NCI-H187 (cell line): ENCODE measurements at places on chromosomes 5 and 9.

GRCh38 chr5:169850409-169850808 lies 129.9 kb downstream of the INSYN2B start:
- no peak for DNase-seq

DNA sequence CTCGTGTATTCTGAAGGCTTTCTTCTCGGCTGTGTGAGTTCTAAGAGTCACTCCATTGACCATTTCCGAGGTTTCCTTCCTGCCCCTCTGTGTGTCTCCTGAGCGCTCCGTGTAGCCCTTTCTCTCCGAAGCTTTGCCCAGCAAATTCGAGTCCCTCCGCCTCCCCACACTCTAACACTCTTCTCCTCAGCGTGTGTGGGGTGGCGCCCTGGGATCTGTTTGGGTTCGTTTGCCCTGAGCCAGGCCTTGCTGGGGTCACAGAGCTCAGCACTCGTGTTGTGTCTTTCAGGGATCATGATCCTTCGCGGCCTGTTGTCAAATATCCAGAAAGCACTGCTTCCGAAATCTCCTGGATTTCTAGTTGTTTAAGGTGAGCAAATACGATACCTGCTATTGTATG lies 5.6 kb upstream of the PAEP start:
- DNase-seq = no peak

- DNase-seq = no peak
Measured at GRCh38 chr5:164998142-164998541, 1492.7 kb downstream of the MAT2B start.

DNA sequence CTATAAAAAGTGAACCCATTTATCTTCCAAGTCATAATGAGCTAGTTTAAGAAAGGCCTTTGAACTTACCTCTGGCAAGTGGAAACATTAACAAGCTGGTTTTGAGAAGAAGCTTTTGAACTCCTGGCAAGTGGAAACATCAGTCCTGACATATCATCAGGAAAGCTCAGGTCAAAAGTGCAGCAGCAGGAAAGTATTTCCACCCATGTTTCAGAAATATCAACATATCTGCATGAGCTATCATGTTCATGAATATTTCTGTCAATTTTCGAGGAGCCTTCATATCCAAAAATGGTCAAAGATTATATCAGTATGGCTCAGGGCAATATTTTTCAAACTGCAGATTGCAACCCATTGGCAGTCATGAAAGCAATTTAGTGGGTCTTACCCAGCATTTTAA lies 133.9 kb downstream of the PLK2 start:
- no peak for DNase-seq

DNA sequence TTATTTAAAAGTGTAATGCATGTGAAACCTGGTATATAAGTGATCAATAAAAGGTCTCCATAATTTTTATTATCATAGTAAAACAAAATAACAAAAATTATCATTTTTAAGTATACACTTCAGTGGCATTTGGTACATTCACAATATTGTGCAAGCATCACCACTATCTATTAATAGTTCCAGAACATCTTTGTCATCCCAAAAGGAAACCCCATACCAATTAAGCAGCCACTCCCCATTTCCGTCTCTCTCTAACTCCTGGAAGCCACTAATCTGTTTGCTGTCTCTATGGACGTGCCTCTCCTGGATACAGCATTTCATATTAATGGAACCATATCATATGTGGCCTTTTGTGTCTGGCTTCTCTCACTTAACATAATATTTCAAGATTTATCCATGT lies 7.6 kb downstream of the OLFML2A start:
- DNase-seq = no peak

DNA sequence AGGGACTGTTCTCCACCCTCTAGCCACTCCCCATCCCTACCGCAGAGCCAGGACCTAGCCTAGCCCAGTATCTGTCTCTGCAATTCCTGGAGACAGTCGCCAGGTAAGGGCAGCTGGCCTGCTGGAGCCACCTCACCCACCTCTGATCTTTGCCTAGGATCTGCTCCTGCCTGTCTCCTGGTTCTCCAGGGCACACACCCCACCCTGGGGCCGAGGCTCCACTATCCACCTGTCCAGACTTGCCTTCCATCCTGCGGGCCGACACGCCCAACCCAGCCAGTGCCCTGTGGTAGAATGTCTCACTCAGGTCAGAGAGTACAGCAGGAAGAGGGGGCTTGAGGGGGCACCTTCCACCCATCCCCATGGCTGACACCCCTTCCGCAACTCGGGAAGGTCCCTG lies 15.7 kb upstream of the AQP7 start:
- no peak for DNase-seq

GRCh38 chr9:28538132-28538531 lies 964.9 kb upstream of the C9orf72 start:
- DNase-seq = no peak

DNA sequence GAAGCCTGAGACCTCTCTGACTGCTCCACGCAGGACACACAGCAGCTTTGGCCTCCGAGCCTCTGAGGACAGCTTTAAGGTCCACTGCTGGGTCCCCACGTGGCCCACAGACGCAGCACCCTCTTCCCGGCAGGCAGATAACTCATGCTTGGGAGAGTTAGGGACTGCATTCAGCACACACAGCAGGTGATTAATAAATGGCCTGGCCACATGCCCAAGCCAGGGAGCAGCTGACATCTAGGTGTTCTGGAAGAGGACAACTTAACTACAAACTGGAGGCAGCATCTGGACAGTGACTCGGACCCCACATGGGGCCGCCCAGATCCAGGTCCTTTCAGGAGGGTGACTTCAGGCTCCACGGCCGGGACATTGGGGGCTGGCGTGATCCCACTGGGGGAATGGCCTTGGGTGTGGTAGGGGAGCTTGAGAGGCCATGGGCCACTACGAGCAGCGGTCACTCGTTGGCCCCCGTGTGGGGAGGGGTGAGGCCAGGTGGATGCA lies 11.3 kb downstream of the NINJ1 start:
- no peak for DNase-seq

GRCh38 chr5:174148721-174149120 lies 103.2 kb downstream of the NSG2 start:
- no peak for DNase-seq

GRCh38 chr5:85906460-85906859 lies 711.3 kb upstream of the COX7C start:
- DNase-seq = no peak

GRCh38 chr5:64040490-64040889 lies 78.2 kb upstream of the HTR1A start:
- DNase-seq = no peak

DNA sequence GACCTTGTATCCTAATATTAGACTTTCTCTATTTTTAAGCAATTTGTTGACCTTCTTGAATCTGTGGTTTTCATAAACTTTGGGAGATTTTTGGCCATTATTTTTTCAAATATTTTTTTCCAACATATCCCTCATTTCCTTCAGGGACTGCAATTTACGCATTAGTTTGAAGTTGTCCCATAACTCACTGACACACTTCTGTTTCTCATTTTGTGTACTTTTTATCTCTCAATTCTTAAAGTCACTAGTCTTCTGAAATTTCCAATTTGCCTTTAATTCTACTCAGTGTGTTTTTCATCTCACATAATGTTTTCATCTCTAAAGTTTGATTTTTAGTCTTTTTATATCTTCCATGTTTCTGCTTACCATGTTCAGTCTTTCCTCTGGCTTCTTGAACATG lies 356.8 kb downstream of the RAB3C start:
- DNase-seq = no peak

- DNase-seq = no peak
Measured at GRCh38 chr9:6214434-6214833, 1.2 kb upstream of the IL33 start.

- DNase-seq = no peak
Measured at GRCh38 chr5:125550274-125550673, 803.8 kb upstream of the ZNF608 start.

GRCh38 chr9:101995231-101995630 lies 256.8 kb upstream of the GRIN3A start:
- no peak for DNase-seq

DNA sequence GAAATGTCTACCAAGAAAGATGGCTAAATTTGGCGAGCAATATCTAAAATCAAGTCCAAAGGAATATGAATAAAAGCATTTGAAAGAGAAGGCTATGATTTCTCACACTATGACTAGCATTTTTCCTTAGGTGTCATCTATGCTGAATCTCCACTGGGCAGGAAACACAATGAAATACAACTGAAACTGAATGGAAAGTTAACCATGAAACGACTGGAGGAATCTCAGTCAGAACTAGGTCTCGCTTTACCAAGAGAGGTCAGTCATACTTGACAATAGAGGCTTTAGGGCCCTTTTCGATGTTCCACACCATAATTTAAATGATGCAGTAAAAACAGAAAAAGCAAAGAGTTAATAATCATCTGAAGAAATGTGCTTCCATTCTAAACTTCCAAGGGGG lies 339.0 kb downstream of the PDE4D start:
- DNase-seq = no peak

DNA sequence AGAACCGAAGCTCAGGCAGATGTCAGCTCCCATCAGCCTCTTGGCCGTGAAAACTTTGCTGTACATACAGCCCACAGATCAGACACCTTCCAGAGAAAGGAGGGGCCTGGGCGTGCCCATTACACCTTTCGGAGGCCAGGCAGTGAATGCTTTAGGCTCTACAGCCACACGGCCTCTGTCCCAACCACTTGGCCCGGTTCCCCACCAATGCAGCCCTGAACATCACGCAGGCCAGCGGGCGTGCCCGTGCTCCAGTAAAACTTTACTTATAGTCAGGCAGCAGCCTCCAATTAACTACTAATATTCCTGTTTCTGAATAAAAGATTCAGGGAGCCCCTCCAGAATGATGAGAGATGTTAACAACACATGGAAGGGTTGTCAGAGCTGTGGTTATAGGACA lies 23.9 kb downstream of the LPCAT1 start:
- DNase-seq = no peak

DNA sequence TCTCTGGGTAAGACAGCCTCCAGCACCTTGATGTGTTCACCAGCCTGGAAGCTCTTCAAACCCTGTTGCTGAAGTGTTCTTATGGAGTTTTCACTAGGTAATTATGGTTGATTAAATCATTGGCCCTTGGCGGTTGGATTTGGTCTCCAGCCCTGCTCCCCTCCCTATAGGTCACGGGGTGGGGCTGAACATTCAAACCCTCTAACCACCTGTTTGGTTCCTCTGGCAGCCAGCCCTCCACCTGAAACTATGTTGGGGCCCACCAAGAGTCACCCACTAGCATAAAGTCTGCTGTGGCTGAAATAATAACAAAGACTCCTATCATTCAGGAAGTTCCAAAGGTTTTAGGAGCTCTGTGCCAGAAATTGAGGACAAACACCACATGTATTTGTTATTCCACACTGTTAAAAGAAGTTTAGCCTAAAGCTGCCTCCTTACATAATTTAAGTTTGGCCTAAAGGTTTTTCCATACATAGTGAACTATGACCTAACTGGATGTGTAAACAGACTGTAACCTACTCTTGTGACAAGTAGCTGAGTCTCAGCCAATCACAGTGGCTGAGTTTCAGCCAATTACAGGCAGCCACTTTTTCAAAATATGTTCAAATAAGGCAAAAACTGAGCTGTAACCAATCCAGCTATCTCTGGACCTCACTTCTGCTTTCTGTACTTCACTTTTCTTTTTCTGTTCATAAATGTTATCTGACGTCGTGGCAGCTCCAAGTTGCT lies 34.8 kb downstream of the TMEM252 start:
- no peak for DNase-seq
